ENCODE measurements at places on chromosomes 7 and 10. TPM values are rescaled to one million over a fixed set of nuclear protein-coding genes. Genes with fewer than 3 reads are reported as not detected.

- DNase-seq = no peak
Observed at GRCh38 chr7:129252128-129252527, 27.3 kb downstream of the AHCYL2 start.

DNA sequence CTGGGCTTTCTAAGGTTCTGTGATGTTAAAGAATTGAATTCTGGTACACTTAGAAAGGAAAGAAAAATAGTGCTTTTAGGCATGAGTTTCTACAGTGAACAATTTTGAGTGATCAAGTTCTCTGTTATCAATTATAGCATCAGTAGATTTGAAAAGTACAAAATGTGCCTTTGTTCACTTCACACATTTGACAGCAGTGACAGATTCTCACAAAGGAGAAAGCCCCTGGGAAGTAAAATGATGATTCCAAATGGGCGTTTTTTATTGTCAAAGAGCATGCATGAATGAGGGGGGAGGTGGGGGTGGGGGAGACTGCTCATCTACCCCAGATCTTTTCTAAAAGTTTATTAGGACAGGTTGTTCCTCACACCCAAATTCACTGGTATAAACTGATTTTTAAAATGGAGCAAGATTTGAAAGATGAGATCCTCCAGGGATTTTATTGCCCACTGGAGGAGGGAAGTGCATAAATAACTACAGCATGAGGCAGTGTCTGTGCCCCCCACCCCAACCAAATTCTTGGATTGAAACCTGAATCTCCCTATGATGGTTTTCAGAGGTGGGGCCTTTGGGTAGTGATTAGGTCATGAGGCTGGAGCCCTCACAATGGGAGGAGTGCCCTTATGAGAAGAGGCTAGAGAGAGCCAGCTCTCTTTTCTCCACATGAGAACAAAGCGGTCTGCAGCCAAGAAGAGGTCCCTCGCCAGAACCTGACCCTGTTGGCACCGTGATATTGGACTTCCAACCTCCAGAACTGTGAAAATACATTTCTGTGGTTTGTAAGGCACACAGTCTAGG lies 79.5 kb downstream of the AOAH start:
- DNase-seq = no peak

- no peak for DNase-seq
Observed at GRCh38 chr10:112847778-112848177, 102.3 kb upstream of the TCF7L2 start.

SFTPA1 gene
- 1.4 TPM for total RNA-seq

SPDYE9 gene
- not detected for total RNA-seq
